ENCODE measurements at places on chromosomes 12 and 14.

DNA sequence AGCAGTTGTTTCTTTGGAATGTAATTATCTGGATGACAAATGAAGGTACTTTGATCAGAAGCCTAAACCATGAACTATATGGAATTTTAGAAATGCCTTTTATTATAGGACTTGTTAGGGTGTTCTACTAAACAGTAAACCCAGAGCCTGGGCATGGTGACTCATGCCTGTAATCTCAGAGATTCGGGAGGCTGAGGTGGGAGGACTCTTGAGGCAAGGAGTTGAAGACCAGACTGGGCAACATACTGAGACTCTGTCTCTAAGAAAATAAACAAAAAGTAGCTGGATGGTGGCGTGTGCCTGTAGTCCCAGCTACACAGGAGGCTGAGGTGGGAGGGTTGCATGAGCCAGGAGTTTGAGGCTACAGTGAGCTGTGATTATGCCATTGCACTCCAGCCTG is 23.9 kb downstream of the PALS1 start:
- DNase-seq = no peak

GRCh38 chr12:83057436-83057835 is 370.7 kb downstream of the TMTC2 start:
- no peak for DNase-seq

DNA sequence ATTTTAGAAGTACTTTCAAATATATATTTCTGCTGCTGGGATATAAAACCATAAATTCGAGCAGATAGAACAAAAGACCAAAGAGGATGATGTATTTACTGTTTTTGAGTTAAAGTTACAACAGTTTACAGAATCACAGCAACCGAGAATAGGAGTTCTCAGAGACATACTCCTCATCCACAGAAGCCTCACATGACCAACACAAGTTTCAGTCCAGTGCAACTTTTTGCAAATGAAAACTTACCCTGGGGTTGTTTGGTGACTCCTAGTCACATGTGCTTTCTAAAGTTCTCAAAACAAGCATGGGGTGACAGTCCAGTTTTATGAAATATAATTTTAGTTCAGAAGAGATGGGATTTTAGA is 117.1 kb downstream of the PRKCH start:
- DNase-seq = no peak

- no peak for DNase-seq
Measured at GRCh38 chr14:101754893-101755292, 6.6 kb upstream of the PPP2R5C start.

DNA sequence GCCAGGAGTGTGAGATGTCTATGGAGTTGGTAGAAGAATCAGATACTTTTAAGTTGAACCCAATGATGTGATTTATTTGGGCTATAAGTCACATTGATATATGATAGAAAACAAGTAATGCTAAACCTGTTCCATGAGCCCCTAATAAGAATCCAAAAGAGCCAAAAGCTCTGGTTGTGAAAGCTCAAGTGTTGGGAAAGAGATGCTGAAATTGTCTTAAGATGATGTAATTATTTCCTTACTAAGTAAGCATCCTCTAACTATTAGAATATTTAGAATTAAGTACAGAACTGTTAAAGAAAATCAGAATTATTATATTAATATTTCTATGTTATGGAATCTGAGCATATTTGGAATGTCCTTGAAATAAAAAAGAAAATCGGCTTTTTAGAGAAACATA is 17.6 kb upstream of the SLC2A13 start:
- no peak for DNase-seq

- no peak for DNase-seq
Measured at GRCh38 chr14:23646648-23647549, 10.7 kb downstream of the DHRS2 start.

GRCh38 chr12:23670684-23671083 is 278.8 kb downstream of the SOX5 start:
- no peak for DNase-seq

DNA sequence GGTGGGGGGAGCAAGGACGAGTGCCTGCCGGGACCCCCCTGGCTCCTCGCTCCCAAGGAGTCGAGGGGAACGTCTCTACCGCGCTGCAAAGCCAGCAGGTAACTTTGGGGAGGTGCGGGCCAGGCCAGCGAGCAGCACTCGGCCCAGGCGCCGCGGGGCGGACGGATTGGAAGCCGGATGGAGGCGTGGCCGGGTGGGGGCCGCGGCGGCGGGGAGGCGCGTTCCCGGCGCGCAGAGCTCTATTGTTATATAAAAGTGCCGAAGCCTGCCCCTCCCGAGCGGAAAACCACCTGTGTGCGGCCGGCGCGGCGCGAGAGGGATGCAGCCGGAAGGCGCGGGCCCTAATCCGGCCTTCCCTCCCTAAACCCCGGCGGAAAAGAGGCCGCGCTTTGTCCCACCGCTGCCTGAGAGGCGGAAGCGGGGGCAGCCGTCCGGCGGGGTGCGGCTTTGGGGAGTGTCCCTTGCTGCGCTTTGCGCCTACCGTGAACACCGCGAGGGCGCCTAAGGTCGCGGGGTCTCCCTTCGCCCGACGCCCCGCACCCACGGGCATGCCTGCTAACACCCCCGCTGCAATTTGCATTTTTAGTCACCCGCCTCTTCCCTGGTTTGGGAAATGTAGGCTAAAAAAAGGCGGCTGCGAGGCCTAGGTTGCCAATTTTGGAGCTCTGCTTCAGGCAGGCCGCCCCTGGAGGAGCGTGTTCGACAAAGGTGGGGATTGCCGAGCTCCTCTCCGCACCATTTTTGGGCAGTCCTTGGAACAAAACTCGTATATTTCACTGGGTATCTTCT is 1.7 kb upstream of the DUSP6 start:
- DNase-seq = no peak

- no peak for DNase-seq
Measured at GRCh38 chr14:31927348-31927832, 149.7 kb upstream of the ARHGAP5 start.

GRCh38 chr12:88518863-88519403 is 61.3 kb downstream of the KITLG start:
- no peak for DNase-seq

DNA sequence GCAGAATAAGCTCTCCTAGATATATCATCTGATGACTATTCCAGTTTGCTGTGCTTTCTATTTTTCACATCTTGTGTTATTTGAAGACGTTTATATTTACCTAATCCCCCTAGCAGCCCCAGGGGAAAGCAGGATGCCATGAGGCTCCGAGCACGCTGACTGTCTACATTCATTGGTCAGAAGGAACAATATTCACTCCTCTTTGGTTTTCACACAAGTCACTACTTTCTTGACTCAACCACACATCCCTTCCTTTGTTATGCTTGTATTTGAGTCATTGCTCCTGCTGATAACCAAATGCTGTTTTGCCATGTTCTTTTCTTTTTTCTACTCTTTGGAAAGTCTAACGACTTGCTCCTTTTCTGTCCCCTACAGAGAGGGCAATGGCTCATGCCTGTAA is 86.5 kb upstream of the SLC38A2 start:
- no peak for DNase-seq

DNA sequence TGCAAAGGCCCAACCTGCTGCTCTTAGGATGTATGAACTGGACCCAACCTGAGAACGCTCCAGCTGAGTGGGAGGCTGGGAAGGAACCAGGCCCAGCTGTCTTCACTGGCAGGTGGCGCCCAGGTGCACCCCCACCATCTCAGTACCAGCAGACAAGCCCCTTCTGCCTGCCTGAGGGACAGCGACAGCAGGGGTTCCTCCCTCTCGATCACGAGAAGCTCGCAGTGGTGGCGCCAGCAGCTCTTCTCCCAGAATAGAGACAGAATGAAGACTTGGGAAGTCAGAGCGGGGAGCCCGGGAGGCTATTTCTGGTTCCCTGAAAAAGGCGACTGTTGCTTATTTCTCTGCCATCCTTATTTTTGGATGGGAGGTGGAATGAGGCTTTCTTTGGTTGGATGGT is 46.5 kb downstream of the CHGA start:
- no peak for DNase-seq

DNA sequence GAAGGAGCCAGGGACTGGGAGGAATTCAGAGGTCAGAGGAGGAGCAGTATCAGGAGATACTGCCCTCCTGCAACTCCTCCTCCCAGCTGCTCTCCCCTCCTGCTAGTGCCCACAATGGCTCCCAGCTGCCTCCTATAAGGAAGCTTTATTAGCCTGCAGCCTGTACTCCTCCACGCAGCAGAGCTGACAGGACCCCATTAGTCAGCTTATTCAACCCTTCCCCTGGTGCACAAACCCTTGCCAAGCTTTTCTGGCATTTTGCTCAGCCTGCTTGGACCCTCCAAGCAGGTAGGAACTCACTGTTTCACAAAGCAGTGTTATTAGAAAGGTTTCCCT is 6.9 kb upstream of the AQP2 start:
- no peak for DNase-seq

DNA sequence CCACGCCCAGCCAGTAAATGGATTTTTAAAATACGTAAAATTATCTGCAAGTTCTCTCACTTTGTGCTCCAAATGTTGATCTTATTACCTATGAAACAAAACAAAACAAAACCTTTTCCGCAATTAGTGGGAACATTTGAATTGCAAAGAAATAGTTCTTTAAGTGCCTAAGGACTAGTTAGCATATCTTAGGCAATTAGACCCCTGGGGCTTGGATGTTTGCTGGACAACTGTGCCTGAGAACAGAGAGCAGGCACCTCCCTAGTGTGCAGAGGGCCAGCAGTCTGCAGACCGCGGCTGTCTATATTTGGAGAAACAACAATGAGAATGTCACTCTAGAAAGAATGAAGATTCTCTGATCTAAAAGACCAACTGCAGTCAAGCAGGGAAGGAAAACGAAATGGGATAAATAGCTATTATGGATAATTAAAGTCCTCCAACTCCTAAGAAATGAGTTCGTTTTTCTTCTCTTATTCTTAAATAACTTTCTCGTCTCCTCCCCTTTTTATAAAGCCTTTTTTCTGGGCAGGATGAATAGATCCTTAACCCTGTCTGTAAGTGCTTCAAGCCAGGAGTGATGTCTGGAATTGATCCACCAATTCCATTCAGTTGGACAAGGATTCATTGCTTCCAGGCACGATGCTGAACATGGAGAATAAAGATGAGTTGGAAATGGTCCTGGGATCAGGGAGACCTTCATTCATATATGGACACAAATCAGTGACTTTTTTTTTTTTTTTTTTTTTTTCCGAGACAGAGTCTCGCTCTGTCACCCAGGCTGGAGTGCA is 16.2 kb downstream of the SLC17A8 start:
- no peak for DNase-seq

DNA sequence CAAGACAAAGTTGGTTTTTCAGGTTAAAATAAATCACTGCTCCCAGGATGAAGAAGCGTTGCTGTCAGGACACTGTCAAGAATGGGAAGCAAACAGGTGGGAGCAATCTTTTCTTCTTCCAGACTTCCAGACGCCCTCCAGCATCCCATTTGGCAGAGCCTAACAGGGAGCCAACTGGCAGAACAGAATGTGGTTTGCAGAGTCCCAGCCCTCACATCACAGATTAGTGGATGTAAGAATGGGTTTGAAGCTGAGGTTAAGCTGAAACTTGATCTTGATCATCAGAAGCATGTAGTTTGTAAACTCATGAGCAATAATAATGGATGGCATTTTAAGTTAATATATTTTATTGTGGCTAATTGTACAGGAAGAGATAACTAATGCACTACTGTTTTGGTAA is 636.4 kb downstream of the SLC6A15 start:
- DNase-seq = no peak

- DNase-seq = no peak
Measured at GRCh38 chr14:102951799-102952198, 29.3 kb downstream of the AMN start.

DNA sequence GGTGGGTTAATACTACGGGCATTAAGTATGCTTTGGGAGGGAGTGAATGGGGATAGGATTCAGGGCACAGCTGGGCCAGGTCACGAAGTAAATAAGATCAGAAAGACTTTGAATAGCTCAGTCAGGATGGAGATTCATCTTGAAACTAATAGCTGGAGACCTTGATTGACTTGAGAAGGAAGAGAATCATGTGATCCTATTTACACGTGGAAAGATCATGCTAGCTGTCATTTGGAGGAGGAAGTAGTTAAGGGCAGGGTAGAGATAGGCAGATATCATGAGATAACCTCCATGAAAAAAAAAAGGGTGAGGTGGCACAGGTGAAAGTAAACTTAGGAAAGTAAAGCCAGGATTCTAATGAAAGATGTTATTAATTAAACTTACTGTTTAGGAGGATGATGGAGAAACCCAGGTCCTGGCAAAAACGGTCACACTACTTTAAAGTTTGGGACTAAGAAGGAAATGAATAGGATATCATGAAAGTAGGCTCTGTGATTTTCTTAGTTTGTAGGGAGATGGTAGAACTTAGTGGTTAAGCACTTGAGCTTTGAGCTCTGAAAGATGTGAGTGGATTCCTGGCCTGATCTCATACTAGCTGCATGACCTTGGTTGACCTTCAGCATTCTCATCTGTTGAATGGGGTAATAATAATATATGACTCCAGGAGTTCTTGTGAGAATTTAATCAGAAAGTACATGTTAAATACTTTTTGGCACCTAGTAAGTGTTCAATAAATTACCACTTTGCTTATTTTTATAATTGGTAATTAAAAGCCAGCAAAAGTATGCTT is 439.0 kb downstream of the NRXN3 start:
- DNase-seq = no peak

DNA sequence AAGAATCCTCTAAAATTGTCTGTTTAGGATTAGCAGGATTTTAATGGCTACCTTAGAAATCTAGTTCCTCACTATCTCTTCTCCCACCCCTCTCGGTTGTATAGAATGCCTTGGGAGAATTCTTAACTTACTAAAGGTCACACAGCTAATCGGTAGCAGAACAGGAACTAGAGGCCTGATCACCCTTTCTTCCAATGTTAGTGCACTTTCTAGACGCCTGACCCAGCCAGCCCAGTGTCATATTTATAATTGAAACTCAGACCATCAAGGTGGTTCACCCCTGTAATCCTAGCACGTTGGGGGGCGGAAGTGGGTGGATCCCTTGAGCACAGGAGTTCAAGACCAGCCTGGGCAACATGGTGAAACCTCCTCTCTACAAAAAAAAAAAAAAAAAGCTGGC is 1.7 kb downstream of the TIGAR start:
- no peak for DNase-seq

- DNase-seq = no peak
Measured at GRCh38 chr14:35821564-35822411, 4.3 kb upstream of the BRMS1L start.

GRCh38 chr14:20546877-20547276 is 14.0 kb downstream of the RNASE9 start:
- no peak for DNase-seq

DNA sequence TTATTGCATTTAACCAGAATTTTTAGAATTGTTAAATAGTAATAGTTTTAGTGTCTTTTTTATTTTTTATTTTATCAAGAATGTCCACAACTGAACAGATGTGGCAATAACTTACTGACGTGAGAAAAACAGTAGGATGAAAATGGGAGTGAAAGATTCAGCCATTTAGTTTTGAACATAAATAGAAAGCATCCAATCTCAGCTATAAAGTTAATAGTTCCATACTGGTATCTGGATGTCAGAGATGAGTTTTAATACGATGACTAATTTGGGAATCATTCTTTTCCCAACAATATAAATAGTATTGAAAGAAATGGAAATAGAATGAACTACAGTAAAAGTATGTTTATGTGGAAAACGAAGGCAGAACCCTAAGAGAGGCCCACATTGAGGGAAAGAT is 159.4 kb downstream of the EPS8 start:
- DNase-seq = no peak

Measured in GM19239 (cell line).